ENCODE measurements at places on chromosomes 2 and 18.

- DNase-seq, result no peak
Observed at GRCh38 chr2:157685572-157685971, 56.9 kb upstream of the ACVR1C start.

DNA sequence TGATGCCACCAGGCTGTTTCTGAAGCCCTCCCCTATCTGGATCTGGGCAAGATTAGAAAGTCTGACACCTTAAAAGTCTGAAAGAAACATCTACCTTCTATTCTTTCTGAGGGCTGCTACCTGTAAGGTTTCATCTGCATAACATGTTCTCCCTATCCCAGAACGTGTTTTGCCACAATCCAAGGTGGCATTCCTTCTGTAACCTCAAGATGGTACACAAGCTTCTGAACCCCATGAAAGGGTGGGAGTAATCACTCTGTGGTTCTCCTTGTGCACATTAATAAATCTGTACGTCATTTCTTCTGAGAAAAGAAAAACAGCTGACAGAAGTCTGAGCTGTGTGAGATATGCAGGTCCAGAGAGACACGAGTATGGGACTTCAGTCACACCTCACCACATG is 41.8 kb upstream of the MSH6 start:
- DNase-seq, result no peak

DNA sequence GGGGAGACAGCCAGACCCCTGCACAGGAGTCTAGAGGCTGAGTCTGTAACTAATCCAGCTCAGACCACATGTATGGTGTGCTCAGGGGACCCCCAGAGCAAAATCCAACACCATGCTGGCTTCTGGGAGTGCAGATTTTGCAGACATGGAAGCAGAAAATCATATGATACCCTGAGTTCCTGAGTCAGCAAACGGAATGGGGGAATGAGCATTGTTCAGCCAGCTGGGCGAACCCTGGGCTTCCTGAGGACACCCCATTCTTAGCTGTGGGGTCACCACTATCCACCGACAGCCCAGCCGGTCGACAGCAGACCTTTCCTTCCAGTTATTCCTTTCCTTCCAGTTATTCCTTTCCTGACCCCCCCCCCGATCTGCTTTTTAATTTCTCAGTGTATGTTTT is 322.9 kb downstream of the GBX2 start:
- DNase-seq, result no peak

DNA sequence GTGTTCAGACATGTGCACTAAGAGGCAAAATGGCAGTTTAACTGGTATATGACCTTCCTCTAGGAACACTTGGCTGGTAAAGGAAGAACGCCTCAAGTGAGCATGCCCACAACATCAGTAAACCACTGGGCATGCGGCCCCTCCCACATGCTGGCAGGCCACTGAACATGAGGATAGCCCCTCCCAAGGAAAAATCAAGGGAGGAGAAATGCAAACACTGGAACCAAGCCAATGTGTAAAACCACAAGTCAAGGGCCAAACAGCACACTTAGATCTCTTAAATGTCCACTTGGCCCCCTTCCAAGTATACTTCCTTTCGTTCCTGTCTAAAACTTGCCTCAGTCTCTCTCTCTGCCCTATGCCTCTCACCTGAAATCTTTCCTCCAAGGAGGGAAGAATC is 980.8 kb downstream of the TSN start:
- no peak for DNase-seq

- DNase-seq, result no peak
Observed at GRCh38 chr18:14781671-14782070, 33.7 kb downstream of the ANKRD30B start.

GRCh38 chr18:73647391-73647790 is 500.2 kb downstream of the FBXO15 start:
- no peak for DNase-seq

DNA sequence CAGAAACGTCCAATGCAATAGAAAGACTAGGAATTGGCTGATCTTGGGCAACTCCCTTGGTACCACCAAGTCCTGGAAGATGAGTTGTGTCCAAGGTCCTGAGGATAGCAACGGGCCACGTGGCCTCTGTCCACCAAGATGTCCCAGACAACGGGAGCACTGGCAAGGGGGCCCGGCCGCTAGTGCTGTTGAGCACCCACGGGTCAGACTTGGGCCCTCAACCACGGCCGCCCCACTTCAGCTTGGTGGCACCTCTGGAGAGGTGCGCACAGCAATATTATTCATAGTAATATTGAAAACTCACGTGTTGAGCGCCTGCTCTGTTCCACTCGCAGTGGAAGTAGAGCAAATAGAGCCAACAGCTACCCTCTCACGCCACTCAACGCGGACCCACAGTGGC is 19.0 kb downstream of the PASK start:
- no peak for DNase-seq

DNA sequence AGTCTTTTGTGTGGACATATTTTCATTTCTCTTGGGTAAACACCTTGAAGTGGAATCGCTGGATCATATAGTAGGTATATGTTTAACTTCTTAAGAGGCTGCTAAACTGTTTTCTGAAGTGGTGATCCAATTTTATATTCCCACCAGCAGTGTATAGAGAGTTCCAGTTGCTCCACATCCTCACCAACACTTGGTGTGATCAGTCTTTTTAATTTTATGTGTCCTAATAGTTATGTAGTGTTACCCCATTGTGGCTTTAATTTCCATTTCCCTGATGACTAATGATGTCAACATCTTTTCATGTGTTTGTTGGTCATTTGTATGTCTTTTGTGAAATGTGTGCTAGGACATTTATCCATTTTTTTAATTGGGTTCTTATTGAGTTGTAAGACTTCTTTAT is 56.9 kb downstream of the DGKD start:
- no peak for DNase-seq

GRCh38 chr18:66550366-66550765 is 53.5 kb downstream of the CDH19 start:
- DNase-seq, result no peak

GRCh38 chr2:66582104-66582986 is 147.4 kb downstream of the MEIS1 start:
- DNase-seq, result no peak

- DNase-seq, result no peak
Observed at GRCh38 chr2:44290261-44290660, 15.0 kb downstream of the SLC3A1 start.

- no peak for DNase-seq
Observed at GRCh38 chr2:43303889-43304288, 77.5 kb upstream of the ZFP36L2 start.

GRCh38 chr18:78558948-78559347 is 420.7 kb upstream of the SALL3 start:
- no peak for DNase-seq

DNA sequence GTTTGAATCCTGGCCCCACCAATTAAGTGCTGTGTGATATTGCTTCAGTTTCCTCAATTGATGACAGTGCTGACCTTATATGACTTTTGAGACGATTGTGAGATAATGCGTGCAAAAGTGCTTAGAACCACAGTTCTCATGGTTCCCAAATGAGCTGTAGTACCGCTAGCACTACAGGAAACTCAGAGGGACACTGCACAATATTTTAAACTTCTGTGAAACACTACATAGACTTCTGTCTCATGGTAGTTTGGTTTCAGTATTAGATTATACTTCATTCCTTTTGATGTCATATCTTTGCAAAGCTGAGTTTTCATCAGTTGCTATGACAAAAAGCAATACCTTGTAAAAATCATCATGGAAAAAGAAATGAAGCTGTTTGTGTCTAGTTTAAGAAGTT is 368.0 kb downstream of the PARD3B start:
- no peak for DNase-seq

DNA sequence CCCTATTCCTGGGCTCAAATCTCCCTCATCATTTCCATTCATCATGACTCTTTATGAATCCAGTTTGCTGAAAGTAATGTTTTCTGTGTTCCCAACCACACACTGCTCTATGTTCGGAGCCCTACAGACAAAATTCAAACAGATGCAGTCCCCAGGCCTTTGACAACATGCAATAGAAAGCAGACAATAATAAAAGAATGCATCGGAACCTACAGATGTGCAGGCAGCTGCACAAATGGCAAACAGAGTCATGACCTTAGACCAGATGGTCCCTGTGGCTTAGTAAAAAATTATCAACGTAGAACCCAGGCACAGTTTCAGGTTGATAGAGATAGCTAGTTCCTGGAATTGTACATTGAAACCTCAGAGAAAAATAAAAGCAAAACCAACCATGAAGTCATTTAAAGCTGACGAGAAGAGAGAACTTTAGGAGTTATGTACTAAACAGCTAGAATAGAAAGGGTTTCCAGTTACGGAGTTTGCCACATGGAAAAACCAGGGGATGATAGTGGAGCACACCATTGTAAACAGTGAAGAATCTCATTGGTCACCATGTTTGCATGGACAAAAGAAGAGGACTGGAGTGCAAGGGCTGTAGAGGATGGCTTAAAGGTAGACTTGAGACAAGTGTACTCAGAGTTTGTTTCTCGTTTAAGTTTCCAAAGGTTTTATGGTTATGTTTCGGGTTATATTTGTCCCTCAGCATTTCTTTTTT is 23.2 kb upstream of the ACVR1 start:
- no peak for DNase-seq

DNA sequence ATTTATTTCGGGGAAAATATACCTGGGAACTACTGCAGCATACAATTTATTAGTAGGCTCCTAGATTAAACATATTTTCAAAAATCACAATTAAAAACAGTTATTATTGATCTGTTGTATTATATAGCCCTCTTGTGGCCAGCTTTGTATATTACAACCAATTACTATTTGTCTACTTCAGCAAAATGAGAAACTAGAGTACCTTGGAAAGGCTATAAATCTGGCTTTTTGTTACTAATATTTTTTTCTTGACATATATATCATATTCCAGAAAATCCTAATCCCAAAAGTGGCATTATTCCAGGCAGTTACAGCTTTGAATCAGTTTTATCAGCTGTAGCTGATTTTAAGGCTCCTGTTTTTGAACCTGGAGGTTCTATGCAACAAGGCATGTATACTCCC is 101.2 kb downstream of the UBR3 start:
- no peak for DNase-seq

- DNase-seq, result no peak
Observed at GRCh38 chr2:191197096-191197495, 46.3 kb upstream of the STAT4 start.

DNA sequence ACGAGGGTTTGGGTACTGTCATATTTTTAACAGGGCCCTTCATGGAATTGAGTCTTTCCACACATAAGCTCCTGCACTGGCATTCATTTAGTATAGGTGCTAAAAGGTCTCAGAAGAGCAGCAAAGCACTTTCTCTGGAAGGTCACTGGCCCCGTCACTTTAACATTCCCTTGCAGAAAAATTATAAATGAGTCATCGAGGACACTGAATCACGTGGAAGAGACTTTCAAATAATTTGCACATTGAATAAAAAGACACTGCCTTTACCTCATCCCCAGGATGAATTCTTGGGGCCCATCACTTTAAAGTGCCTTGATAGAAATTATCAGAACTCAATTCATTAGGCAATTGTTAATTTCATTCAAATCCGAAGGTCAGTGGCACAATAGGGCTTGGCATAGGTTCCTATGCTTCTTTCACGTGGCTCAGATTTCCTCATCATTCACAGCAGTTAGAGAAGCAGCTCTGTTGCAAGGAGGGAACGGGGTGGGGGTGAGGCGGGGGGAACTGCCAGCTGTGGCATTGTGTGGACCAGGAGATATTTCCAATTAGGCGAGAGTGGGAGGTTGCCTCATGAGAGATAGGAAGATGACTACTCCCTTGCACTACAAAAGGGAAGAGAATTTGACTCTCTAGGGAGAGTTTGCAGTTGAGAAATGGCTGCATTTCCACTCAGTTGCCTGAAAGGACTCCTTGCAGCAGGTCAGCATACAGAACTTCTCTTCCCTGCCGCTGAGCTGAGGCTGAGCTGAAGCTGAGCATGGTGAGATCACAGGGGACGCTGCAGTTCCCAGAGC is 86.3 kb upstream of the NPAS2 start:
- no peak for DNase-seq

DNA sequence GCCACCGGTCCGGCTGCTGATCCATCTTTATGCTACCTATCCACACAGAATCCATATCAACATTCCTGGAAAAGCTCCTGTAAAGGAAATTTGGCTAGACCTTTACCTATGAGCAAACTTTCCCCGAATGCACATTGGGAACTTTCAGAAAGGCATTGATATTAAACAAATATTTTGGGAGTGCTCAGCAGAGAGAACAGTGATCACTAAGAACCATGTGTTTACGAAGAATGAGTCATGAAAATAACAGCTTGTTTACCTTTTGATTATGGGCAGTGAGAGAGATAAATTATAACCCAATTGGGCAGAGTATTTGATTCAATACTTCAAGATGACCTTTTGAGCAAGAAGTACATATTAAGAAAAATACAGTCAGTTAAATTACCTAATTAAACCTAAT is 189.7 kb upstream of the CDH2 start:
- DNase-seq, result no peak

GRCh38 chr2:229708335-229708734 is 6.0 kb downstream of the DNER start:
- DNase-seq, result no peak

GRCh38 chr2:18413676-18414396 is 146.6 kb downstream of the RDH14 start:
- DNase-seq, result no peak

GRCh38 chr2:174023591-174024523 is 58.7 kb upstream of the SP3 start:
- DNase-seq, result no peak

- DNase-seq, result no peak
Observed at GRCh38 chr2:138707392-138708074, 72.7 kb downstream of the NXPH2 start.

- DNase-seq, result no peak
Observed at GRCh38 chr2:207434899-207435465, 94.8 kb upstream of the CREB1 start.

DNA sequence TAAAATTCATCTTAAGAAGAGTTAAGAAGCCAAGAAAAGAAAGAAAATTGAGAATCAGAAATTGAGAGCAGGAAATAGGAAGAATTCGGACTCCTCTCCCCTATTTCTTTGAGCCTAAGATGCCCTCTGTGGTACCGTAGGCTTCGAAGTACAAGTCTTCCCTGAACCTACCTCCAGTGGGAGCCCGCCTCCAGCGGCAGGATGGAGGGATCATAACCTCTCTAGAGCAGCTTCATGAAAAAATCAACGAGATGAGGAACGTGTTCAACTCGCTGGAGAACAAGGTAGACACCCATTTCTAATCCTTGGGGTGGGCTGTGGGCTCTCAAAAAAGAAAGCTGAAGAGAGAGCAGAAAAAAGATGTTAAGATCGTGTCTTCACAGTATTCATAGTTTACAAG is 36.3 kb downstream of the ARHGEF33 start:
- DNase-seq, result no peak

DNA sequence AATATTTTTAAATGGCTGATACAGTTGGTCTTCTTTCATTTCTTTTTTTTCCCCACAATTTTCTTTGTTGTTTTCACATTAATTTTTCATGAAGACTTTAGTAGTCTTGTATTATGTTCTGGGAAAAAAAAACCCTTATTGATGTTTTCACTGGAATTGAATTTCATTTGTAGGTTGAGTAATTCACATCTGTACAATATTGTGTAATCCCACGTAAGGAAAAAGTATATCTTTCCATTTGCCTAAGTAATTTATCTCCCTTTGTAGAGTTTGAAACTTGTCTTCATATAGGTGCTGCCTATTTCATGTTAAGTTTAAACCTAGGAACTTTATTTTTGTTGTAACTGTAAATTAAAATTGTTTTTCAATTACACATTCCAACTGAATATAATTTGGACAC is 2.0 kb downstream of the DNAJC27 start:
- DNase-seq, result no peak
